ENCODE measurements at places on chromosomes 16 and 17.

DNA sequence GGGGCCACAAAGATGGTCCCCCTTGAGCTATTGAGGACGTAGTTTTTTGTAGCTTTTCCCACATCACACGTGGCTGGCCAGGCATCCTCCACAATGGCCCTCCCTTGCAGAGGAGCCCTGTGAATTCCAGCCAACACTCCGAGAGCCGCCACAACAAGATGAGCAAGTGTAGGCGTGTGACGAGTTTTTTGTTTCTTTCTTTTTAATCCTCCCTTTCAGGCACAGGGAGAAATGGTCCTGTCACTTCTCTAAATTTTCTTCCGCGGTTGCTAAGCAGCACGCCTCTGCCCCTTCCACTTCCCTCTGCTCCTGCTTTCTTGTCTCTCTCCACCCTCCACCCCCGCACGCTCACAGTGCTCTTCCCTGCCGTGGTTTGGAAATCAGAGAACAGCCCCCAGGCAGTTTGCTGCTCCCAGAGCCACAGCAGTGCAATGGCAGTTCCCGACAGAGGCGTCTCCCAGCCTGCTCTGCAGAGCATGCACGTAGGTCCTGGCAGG lies 68.0 kb upstream of the MRTFB start:
- no peak for DNase-seq

- DNase-seq = no peak
Observed at GRCh38 chr16:85607321-85607765, 5.8 kb upstream of the GSE1 start.

- no peak for DNase-seq
Observed at GRCh38 chr17:18947866-18948265, 4.1 kb upstream of the SLC5A10 start.

- DNase-seq = no peak
Observed at GRCh38 chr16:88628512-88628974, 9.8 kb upstream of the IL17C start.

DNA sequence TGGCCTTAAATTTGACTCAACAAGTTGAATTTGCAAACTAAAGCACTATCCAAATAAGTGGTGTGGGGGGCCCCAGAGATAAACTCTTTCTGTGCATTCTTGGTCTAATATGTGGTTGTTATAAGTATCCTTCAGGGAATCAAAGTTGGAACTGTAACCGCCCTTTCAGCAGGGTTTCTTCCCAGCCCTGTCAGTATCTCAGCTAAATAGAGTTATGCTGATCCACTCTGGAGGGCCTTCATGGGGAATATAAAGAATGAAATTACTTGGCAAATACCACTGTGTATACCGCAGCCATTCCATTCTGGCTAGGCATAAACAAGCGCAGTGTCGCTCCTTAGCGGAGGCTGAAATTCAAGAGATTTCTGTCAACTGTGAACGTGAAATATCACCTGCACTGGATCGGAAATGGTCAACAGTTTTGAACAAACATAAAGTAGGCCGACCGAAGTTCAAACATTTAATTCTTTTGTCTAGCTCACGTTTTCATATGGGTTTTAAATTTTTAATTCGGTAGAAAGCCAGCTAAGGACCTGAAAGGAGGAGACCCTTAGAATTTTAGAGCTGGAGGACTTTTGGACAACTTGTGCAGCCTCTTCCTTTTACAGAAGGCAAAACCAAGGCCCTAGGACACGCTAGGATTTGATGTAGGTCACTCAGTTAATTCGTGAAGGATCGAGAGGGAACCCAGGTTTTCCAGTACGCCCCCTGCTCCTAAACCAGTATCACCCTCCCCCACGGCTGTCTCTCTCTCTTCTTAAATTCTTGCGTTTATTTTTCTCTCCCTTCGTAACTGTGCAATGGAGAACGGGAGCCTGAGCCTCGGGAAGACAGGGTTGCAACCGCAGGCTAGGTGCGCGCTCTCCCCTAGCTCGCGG lies 74.7 kb downstream of the CHD9 start:
- DNase-seq = no peak

- DNase-seq = no peak
Observed at GRCh38 chr16:24853830-24854229, 8.1 kb downstream of the SLC5A11 start.

DNA sequence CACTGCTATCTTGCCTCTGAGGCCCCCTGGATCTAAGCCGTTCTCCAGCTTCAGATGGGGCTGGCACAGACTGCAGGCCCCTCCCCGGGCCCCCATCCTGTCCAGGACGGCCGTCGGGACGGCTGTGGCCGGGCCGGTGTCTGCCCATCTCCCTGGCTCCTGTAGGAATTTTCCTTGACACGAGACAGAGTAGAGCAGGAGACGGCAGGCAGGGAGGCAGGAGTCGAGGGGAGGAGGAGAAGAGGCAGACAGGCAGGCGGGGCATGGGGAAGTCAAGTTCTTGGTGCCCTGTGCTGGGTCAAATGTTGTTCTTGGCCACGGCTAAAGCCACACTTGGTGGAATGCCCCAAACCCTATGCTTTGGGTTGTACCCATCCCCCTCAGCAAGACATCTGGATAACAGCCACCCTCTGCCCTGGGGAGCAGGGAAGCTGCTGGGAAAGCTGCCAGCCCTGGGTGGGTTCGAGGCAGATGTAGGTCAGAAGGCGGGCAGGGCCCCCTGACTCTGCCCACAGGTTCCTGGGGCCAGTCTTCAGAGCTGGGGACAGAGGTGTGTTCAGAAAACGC lies 4.0 kb downstream of the C1QTNF1 start:
- DNase-seq = no peak

DNA sequence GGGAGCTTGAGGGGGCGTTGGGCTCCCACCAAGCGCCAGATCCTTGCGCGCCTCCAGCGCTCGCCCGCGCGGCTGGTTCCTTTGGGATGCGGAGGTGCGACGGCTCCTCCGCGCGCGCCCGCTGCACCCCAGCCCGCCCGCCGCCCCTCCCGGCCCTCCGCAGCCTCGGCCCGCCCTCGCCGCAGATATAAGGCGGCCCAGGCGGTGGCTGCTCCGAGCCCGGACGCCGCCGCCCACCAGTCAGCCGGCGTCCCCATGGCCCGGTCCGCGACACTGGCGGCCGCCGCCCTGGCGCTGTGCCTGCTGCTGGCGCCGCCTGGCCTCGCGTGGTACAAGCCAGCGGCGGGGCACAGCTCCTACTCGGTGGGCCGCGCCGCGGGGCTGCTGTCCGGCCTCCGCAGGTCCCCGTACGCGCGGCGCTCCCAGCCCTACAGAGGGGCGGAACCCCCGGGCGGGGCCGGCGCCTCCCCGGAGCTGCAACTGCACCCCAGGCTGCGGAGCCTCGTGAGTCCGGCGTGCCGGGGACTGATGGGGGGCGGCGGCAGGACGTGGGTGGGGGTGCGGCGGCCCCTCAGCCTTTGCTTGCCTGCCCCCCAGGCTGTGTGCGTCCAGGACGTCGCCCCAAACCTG lies at the start of gene NPB:
NPB (plus strand) TSS at position 216 of the 630 bp plus-strand sequence; CDS start at position 256, 40 bp downstream.
- DNase-seq = no peak

DNA sequence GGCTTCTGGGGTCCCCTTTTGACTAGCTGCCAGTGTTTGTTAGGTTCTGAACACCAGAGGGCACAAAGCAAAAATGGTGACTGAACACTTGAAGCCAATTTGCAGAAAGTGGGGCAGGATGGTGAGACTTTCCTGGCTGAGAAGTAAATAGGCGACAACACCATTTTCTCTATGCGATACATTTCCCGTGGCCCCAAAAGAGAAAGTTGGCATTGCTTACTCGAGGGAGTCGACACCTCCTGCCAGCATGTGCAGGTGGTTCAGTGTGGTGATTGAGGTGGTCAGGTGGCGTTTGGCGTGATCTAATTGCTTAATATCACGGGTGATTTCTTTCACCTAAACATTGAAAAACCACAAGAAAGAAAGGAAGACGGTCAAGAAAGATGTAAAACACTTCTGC lies 59.0 kb downstream of the VPS53 start:
- DNase-seq = no peak

DNA sequence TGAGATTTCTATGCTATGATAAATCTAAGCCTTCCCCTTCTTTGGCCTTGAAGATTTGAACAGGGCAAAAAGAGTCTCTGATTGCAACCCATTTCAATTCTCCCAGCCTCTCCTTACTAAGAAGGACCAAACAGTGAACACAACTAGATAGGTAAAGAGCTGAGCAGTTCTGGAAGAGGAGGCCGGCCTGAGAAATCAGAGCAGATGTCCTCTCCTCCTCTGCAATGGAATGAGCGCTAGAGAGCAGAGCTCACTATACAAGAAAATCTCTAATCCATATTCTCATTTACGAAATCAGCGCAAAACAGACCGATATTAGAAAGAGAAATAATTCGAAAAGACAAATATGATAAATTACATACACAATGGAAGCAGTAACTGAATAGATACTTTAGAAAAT lies 124.2 kb downstream of the CDK5R1 start:
- no peak for DNase-seq

GRCh38 chr16:87380881-87381280 lies 2.7 kb downstream of the FBXO31 start:
- no peak for DNase-seq

DNA sequence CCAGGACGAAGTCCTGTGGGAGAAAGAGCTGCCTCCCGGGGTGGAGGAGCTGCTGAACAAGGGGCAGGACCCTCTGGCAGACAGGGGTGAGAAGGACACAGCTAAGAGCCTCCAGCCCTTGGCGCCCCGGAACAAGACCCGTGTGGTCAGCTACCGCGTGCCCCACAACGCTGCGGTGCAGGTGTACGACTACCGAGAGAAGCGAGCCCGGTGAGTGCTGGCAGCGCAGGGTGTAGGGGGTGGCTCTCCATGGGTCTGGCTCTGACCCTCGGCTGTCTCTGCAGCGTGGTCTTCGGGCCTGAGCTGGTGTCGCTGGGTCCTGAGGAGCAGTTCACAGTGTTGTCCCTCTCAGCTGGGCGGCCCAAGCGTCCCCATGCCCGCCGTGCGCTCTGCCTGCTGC lies 21.4 kb downstream of the MVP start:
- no peak for DNase-seq

DNA sequence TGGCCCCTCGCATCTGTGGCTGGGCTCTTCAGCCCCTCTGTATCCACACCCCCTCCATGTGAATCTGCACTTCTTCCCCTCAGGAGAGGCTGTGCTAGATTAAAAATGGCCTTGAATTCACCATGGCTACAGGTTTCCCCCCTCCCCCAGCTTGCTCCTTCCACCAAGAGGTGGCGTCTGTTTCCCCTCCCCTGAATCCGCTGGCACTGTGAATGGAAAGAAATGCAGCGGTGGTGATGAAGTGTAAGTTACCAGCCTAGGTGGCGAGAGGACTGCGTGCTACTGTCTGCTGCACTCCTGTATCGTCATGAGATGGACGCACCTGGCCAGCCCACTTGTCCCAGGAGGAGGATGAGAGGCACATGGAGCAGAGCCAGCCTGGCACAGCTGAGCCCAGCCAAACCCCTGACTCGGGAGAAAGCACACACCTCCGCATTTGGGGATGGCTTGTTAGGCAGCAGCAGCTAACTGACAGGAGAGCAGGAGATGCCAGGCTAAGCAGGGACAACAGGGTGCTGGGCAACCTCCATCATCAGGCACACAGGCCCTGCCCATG lies 26.2 kb downstream of the TNFRSF13B start:
- DNase-seq = no peak

DNA sequence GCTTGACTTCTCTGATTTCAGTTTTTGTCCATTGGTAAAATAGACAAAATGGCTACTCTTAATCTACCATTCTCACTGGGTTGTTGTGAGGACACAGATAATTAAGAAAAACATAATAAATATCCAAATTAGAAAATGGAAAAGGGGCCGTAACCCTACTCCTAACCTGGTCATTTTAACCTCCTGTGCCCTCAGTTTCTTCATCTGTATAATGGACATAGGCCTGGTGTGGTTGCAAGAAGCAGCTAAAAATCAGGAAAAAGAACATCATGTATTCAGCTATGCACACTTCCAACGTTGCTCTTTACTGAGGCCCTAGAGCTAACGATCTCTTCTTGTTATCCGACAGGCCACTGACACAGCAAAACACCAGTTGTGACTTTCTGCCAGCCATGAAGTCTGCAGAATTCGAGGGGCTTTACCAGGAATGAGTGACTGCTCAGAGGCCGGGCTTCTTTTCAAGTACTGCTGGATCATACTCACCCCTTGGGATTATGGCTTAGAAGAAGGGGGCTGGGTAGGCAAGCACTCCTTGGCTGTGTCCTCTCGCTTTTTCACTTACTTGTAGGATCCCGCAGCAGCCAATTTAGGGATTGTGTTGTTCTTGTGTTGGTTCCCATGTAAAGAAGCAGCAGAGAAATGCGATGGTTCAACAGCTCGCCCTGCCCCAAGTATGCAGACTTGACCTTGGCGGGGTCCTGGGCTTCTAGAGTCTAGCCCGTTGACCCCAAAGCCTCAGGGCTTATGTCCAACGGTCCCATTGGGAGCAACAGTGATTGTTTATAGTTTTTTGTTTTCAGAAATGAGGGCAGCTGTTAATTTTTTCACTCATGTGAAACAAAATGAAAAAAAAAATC lies 20.9 kb downstream of the LDAF1 start:
- no peak for DNase-seq

GRCh38 chr17:27514595-27515413 lies 58.6 kb downstream of the KSR1 start:
- no peak for DNase-seq

DNA sequence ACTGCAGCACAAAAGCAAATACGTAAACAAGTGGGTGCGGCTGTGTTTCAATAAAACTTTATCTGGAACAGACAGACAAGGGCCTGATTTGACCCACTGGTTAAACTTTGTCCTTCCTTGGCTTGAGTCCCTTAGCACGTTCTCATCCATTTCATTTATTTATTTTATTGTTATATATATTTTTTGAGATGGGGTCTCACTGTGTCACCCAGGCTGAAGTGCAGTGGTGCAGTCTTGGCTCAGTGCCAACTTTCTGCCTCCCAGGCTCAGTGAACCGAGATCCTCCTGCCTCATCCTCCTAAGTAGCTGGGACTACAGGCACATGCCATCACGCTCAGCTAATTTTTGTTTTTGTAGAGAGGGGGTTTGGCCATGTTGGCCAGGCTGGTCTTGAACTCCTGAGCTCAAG lies 64.3 kb downstream of the MYH11 start:
- no peak for DNase-seq

GRCh38 chr16:49603956-49604355 lies 230.4 kb downstream of the C16orf78 start:
- DNase-seq = no peak

- DNase-seq = no peak
Observed at GRCh38 chr16:63426275-63426870, 1390.1 kb upstream of the CDH8 start.

GRCh38 chr17:19549746-19550623 lies 16.3 kb downstream of the SLC47A1 start:
- no peak for DNase-seq

GRCh38 chr16:9469512-9469911 lies 378.1 kb downstream of the HAPSTR1 start:
- no peak for DNase-seq

- DNase-seq = no peak
Observed at GRCh38 chr16:11621920-11622651, 35.4 kb upstream of the LITAF start.

GRCh38 chr16:67468731-67469130 lies 12.2 kb downstream of the ATP6V0D1 start:
- DNase-seq = no peak

GRCh38 chr16:77457046-77457445 lies 22.2 kb upstream of the ADAMTS18 start:
- DNase-seq = no peak

DNA sequence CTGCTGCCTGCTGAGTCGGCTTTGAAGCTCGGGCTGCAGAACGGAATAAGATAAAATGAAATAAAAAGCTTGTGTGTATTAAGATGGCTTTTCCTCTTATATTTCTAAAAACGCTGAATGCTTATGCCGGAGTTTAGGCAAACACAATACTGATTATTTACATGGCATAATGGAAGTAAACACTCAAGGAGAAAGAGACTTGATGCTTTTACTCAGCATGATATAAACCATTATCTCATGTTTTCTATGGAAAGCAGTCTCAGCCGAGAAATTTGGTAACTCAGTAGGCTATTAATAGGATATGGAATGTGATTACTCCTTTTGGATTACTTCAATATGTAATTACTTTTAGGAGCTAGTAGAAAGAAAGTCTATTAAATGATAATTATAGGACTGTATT lies 153.3 kb downstream of the CDH11 start:
- no peak for DNase-seq
